ENCODE measurements at places on chromosomes 2 and 18.

GRCh38 chr2:101704046-101704466, 6.5 kb downstream of the MAP4K4 start:
- DNase-seq, result no peak

DNA sequence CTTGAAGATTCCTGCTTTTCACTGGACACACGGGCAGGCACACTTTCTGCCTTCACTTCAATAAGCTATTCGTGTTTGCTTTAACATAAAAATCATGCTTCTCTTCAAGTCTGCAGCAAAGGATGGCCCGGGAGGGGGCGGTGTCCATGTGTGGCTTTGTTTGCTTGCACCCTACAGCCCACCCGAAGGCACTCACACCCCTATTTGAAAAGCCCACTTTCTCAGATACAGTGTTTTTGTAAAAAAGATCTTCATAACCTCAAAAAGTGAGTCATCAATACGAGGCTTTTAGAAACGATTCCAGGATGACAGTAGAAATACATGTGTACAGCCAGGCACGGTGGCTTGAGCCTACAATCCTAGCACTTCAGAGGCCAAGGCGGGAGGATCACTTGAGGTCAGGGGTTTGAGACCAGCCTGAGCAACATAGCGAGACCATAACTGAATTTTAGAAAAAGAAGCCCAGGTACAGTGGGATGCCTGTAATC, 36.5 kb upstream of the HPCAL1 start:
- DNase-seq, result no peak

- no peak for DNase-seq
Observed at GRCh38 chr2:206164261-206164862, 4.7 kb downstream of the EEF1B2 start.

DNA sequence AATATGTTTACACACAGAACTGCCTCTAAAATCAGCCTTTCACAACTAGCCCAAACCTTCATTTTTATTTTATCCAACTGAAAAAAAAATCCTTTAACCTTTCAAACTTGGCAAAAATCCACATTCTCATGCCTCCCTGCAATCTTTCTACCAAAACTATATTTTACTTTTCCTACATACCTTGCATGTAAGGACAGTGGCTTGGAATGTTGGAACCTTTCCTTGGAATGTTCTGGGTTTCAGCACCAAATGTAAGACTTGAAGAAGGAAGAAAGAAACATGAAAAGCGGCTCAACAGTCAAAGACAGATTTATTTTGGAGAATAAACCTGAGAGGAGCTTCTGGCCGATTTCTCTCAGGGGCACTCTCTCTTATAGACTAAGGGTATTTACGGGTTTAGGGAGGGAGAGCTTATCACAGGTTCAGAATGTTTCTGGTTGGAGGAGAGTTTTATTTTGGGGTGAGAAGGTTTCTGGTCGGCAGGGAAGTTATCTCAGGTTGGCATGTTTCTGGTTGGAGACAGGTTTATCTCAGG, 79.7 kb downstream of the RRM2 start:
- DNase-seq, result no peak

DNA sequence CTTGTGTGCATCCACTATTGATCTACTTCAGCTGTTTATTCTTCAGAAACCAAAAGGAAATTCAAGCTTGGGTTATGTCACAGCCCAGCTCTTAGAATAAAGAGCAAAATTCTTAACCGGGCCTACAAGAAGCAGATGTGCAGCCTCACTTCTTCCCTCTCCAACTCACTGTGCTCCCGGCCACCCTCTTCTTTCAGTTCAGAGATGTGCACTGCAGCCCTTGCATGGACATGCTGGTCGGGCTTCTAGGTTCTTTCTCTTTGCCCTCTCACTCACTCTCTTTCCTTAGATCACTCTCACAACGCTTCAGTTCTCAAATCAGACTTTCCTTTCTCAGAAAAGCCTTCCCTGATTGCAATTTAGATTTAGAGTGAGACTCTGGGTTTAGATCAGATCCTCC, 104.1 kb downstream of the CHN1 start:
- peak; percentile 7 for DNase-seq

- DNase-seq, result no peak
Observed at GRCh38 chr2:76275788-76276187, 565.1 kb upstream of the GCFC2 start.

DNA sequence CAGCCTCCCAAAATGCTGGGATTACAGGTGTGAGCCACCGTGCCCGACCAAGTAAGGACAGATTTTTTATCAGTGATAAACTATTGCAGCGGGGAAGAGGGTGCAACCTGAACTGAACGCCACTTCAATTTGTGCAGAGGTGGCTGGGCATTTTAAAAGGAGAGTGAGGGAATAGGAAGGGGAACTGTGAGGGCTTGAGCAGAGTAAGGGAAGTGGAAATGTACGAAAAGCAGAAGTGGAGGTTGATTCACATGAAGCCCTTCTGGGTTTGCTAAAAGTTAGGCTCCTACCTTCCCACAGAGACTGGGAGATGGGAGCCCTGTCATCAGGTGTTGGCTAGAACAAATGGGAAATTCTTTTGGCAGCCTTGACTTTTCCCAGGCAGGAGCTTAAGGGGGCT, 6.1 kb downstream of the STK11IP start:
- DNase-seq, result no peak

DNA sequence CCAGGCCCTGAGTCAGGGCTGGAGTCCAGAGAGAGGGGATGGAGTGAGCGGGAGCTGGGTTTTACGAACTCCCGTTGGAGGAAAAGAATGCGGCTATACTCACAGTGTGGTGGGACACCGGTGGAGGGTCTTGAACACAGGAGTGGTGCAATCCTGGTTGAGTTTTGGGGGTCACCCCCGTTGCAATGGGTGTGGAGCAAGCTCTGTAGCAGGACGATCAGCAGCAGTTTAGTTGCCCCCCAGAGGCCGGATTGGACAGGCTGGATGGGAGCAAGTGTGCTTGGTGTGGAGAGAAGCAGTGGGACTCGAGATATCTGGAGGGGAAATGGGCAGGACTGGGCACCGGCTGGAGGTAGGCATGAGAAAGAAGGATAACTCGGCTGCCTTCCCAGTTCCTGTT, 72.3 kb upstream of the TWIST2 start:
- no peak for DNase-seq

- DNase-seq, result peak; percentile 36
Observed at GRCh38 chr2:233990261-233990798, 60.2 kb upstream of the SPP2 start.

GRCh38 chr2:169860149-169860548, 32.9 kb downstream of the UBR3 start:
- DNase-seq, result no peak

- no peak for DNase-seq
Observed at GRCh38 chr2:65999796-66000195, 435.1 kb upstream of the MEIS1 start.

DNA sequence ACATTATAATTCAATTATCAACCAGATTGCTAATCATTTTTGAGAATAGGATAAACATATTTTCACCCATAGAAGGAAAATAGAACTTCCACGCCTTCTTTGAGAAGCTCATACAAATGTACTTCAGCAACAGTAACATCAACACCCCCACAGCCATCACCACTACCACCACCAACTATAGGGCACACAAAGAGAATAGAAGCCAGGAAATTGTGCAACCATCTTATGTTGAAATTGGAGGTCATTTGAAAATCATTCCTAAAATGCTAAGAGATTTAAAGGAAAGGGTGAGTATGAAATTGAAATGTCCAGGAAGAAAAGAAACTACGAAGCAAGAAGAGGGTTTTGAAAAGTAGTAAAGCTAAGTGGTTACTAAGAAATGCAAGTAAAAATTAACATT, 563.4 kb downstream of the ZNF804A start:
- DNase-seq, result no peak

GRCh38 chr2:157627594-157628476, 829 bp downstream of the ACVR1C start:
- DNase-seq, result peak; percentile 27

DNA sequence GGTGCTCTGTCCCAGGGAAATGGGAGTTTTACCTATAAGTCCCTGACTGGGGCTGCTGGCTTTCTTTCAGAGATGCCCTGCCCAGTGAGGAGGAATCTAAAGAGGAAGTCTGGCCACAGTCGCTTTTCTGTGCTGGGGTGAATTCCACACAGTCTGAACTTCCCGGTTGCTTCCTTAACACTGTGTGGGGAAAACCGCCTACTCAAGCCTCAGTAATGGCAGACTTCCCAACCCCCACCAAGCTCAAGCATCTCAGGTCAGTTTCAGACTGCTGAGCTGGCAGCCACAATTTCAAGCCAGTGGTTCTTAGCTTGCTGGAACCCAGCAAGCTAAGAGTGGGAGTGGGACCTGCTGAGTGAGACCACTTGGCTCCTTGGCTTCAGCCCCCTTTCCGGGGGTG, 54.9 kb downstream of the NUP35 start:
- no peak for DNase-seq

GRCh38 chr18:48374423-48375149, 34.6 kb downstream of the ZBTB7C start:
- no peak for DNase-seq

DNA sequence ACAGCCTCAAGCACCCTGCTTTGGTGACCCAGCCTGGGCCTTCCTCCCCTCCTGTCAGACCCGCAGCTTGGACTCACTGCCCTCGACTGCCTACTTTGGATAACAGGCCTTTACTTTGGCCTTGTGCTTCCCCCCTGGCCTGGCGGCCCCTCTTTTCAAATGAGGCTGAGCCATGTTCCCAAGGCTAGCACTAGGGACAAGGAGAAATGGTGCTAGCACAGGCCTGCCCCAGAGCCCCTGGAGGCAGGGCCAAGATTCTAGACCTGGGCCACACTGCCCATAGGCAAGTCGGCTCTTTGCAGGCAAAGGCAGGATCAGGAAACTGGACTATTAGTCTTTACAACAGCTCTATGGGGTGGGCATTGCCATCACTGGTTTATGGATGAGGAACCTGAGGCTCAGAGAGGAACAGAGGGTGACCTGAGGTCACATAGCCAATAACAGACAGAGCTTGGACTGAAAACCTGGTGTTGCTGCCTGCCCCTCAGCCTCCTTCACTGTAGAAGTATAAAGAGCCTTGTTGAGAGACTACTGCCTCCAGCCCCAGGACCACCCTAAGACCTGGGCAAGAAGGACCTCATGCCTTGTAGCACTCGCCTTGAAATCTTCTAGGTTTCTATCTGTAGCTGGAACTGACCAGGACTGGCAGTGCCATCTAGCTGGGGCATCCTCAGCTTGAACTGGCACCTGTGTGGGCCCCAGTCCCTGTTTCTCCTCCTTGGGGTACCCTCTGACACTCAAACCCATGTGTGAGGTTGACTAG, 266.3 kb downstream of the DYSF start:
- DNase-seq, result no peak

DNA sequence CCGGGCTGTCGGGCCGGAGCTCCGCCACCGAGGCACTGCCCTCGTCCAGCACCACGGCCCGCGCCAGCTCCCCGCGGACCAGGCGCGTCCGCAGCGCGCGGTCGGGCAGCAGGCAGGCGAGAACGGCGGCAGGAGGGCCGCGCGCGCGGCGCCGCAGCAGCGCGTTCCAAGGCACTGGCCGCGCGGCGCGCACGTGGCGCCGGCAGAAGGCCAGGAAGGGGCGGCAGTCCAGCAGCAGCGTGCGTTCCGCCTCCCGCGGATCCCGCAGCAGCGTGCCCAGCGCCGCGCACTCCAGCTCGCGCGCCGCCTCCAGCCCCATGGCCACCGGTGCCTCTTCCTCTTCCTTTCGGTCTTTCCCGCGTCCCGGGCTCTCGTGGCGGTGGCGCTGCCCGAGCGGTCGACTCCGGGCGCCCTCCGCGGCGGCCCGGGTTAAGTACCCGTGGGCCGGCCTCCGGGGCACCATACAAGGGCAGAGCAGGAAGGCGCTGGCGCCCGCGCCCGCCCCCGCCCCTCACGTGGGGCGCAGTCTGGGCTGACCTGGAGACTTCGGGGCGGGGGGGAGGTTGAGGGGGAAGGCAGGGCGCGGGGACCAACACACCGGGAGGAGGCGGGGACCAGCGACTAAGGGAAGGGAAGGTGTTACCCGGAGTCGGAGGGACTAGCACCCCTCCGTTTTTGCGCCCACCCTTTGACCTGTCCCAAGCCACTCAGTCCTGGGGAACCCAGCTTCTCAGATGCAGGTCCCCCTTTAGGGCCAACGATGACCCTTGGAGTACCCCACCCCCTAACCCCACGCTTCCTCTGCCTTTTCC, at the start of gene DUSP2:
Gene DUSP2 (minus strand): TSS at position 405 of the 812 bp plus-strand sequence. CDS start 86 bp downstream, at position 319.
- peak; percentile 92 for DNase-seq

- DNase-seq, result no peak
Observed at GRCh38 chr2:150023044-150023443, 435.5 kb upstream of the MMADHC start.

DNA sequence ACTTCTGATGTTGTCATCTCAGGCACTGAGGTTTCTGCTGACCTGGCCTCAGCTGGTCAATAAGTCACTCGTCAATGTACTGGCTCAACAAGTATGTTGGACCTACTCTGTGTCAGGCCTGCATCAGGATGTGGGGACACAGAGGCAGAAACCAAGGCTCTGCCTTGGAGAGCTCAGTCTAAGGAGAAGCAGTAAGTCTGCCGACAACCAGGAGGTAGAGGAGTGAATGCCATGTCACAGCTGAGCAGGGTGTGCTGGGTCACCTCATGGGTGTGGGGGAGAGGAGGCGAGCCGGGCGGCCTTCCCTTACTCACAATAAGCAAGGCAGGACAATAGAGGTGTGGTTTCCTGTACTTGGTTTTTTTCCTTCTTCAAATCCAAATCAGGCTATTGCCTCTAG, 75.8 kb downstream of the COLEC12 start:
- no peak for DNase-seq
